ENCODE measurements at places on chromosomes 6 and 20. TPM values are rescaled to one million over a fixed set of nuclear protein-coding genes. Genes with fewer than 3 reads are reported as not detected.

DNA sequence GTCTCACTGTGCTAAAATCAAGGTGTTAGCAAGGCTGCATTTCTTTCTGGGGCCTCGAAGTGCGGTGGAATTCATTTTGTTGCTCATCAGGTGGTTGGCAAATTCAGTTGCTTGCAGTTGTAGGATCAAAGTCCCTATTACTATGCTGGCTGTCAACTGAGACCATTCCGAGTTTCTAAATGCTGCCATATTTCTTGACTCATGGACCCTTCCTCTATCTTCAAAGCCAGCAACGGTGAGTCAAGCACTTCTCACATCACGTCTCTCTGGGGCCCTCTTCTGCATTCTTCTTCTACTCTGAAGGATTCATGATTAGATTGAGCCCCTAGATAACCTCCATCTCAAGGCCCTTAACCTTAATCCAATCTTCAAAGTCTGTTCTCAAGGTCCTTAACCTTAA is 619.7 kb downstream of the HACE1 start:
- no peaks in the 10 kb centered on the region for H3K36me3 ChIP-seq
- H3K27ac ChIP-seq: no peak overlapping the region
- no peaks in the 10 kb centered on the region for H3K4me1 ChIP-seq
- no peak overlapping the region for H3K4me3 ChIP-seq

- no peak overlapping the region for H3K4me3 ChIP-seq
- peak overlapping the region; percentile 54 for H3K27ac ChIP-seq
- H3K36me3 ChIP-seq: no peaks in the 10 kb centered on the region
- H3K4me1 ChIP-seq: peaks cover 17% of the 10 kb centered on the region
- no peak for DNase-seq
Measured at GRCh38 chr6:72975352-72975752, 249.9 kb downstream of the KHDC1L start.

DNA sequence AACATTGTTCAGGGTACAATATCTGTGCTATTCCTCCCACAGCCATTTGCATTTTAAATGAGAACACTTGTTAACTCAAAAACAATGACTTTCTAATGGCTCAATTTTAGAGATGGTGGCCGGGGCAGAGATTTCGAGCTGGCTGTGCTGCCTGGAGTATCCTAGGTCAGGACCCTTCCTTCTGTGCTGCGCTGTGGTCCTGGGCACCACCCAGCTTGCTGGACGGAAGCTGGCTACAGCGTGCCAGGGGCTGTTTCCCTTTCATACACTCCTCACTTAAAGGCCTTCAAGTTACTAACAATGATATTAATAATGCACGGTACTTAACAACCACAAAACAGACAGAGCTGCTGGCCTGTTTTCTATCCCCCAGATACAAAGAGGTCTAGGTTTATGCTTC is 194.4 kb upstream of the CST7 start:
- H3K36me3 ChIP-seq: no peaks in the 10 kb centered on the region
- no peak overlapping the region for H3K27ac ChIP-seq
- no peaks in the 10 kb centered on the region for H3K27me3 ChIP-seq
- H3K4me1 ChIP-seq: no peaks in the 10 kb centered on the region

DNA sequence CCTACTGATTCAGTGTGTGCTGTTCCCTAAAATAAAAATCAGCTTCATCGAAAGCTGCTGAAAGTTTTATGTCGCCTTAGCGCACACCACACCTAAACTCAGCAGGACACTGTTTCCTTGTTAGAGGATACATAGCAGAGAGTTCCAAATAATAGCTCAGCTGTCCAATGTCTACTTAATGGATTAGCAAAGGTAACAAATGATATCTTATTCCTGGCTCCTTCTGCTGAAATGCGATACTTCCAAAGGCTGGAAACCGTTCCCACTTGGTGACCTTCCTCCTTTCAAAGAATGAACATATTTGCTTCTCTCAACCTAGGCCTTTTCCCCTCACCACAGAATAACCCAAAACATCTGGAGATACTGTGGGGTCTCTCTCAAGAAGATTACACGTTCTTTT is 189.5 kb upstream of the GMDS start:
- DNase-seq: no peak
- H3K27me3 ChIP-seq: no peaks in the 10 kb centered on the region
- H3K27ac ChIP-seq: no peak overlapping the region
- no peak overlapping the region for H3K4me3 ChIP-seq

DNA sequence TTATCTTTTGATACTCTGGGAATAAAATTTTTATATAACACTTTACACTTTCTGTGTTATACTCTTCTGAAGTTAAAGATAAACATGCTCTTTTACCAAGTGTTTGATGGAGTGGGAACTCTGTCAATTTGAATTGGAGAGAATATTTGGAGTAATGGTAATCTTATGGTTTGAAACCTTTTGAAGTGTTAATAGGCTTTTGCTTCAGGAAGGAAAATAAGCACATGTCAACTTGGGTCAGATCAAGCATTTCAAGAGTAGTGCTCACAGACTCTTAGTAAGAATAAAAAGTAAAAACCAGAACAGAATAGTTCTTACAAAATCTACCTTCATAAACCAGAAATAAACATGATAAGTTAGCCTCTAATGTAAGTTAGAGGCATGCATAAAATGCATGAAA is 24.4 kb upstream of the IRAK1BP1 start:
- H3K27me3 ChIP-seq: no peaks in the 10 kb centered on the region
- no peaks in the 10 kb centered on the region for H3K36me3 ChIP-seq
- H3K4me3 ChIP-seq: no peak overlapping the region
- H3K27ac ChIP-seq: no peak overlapping the region
- no peaks in the 10 kb centered on the region for H3K4me1 ChIP-seq

DNA sequence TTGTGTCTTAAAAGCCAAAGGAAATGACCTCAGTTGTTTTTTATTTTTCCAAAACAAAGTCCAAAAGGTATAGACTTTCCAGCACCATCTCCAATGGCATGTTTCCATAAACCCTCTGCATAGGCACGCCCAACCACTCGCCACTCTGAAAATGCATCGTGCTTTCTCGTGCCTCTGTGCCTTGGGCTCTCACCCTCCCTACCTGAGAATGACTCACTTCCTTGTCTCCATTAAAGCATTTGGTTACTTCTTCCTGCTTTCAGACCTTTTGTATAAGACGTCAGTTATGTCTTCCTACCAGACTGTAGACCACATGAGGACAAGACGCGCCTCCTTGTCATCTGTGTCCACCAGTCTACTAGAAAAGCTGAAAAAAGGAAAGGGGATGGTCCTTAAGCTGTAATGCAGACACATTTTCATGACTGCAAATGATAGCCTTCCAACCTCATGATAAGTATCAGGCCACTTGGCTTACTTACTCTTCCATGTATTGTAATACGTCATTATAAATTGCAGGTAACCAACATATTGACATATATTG is 61.2 kb upstream of the CDYL start:
- DNase-seq: no peak
- H3K27ac ChIP-seq: no peak overlapping the region
- H3K36me3 ChIP-seq: no peaks in the 10 kb centered on the region
- H3K27me3 ChIP-seq: no peaks in the 10 kb centered on the region
- no peaks in the 10 kb centered on the region for H3K4me1 ChIP-seq

The NUP43 gene
- total RNA-seq: 11.9 TPM

GRCh38 chr6:157751547-157752200 is 71.4 kb upstream of the SNX9 start:
- peaks cover 5% of the 10 kb centered on the region for H3K4me1 ChIP-seq
- no peak for DNase-seq
- no peaks in the 10 kb centered on the region for H3K36me3 ChIP-seq
- H3K27me3 ChIP-seq: no peaks in the 10 kb centered on the region
- no peak overlapping the region for H3K4me3 ChIP-seq

The PDSS2 gene
- 6.6 TPM for total RNA-seq

GRCh38 chr6:145428706-145429105 is 306.6 kb downstream of the EPM2A start:
- no peaks in the 10 kb centered on the region for H3K4me1 ChIP-seq
- DNase-seq: no peak

The FAM184A gene
- total RNA-seq: 7.6 TPM

DNA sequence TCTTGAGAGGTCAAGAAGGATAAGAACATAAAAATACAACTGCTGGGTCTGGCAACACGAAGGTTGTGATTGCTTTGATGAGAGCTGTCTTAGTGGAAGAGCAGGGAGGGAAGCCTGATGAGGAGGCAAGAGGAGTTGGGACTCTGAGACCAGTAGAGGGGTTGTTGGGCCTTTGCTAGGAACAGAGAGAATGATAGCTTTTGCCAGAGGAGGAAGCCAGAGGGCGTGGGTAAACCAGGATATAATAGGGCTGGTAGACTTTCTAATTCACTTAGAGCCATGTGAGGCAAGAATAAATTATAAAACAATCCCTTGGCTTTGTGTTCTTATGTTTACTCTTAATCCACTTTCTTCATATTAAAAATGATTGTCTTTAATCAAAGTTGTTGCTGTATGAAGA is 78.6 kb downstream of the RCAN2 start:
- H3K27ac ChIP-seq: no peak overlapping the region
- peaks cover 31% of the 10 kb centered on the region for H3K4me1 ChIP-seq
- no peak for DNase-seq
- no peaks in the 10 kb centered on the region for H3K27me3 ChIP-seq
- H3K36me3 ChIP-seq: no peaks in the 10 kb centered on the region

GRCh38 chr6:30884521-30885480 is 482 bp downstream of the DDR1 start:
- peaks cover 12% of the 10 kb centered on the region for H3K36me3 ChIP-seq
- no peak for DNase-seq
- peak overlapping the region; percentile 93 for H3K27ac ChIP-seq
- no peaks in the 10 kb centered on the region for H3K27me3 ChIP-seq
- peaks cover 48% of the 10 kb centered on the region for H3K4me1 ChIP-seq

The COL9A3 gene
- total RNA-seq: 13.4 TPM

The THBD gene
- 44.3 TPM for total RNA-seq

- no peaks in the 10 kb centered on the region for H3K4me1 ChIP-seq
- DNase-seq: no peak
Measured at GRCh38 chr6:143034689-143035334, 25.9 kb upstream of the AIG1 start.

- H3K27me3 ChIP-seq: no peaks in the 10 kb centered on the region
- no peaks in the 10 kb centered on the region for H3K36me3 ChIP-seq
- no peak overlapping the region for H3K4me3 ChIP-seq
- H3K4me1 ChIP-seq: no peaks in the 10 kb centered on the region
- DNase-seq: no peak
Measured at GRCh38 chr6:134146268-134147033, 94.0 kb upstream of the SLC2A12 start.

DNA sequence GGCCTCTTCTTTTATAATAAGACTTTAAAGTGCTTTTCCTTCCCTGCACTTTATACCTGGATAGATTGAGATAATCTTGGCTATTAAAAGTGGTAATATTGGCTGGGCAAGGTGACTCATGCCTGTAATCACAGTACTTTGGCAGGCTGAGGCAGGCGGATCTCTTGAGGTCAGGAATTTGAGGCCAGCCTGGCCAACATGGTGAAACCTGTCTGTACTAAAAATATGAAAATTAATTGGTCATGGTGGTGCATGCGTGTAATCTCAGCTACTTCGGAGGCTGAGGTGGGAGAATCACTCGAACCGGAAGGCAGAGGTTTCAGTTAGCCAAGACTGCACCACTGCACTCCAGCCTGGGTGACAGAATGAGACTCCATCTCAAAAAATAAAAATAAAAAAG is 197.1 kb upstream of the RGS17 start:
- H3K4me3 ChIP-seq: no peak overlapping the region
- no peak overlapping the region for H3K27ac ChIP-seq
- no peak for DNase-seq
- no peaks in the 10 kb centered on the region for H3K27me3 ChIP-seq
- no peaks in the 10 kb centered on the region for H3K4me1 ChIP-seq

DNA sequence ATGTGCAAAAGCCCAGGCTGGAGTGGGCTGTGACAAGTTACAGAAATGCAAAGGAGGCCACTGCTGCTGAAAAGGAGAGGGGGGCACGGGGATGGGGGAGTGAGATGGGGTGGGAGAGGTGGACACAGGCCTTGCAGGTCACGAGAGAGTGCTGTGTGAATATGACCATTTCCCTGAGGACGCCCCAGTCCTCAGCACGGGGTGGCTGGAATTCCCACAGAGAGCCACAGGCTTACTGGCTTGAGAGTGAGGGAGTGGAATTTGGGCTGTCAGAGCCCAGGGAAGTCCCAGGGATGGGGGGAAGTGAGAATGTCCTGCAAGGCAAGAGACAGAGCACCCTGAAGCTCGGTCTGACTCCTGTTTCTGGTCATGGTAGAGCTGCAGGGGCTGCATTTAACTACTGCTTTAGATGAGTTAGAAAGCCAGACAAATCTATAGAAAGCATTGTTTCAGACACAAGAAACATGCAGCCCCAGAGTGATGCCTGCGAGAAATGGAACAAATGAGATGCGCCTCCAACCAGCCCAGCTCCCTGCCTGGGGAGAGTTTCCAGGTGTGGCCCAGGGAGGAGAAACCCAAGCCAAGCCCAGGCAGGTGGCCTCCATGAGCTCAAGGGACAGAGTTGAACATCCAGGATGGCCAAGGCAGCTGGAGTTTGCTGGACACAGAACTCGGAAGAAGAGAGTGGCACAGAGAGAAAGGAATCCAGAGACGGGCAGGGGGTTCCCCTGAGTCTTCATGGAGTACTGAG is 30.5 kb downstream of the NPEPL1 start:
- no peaks in the 10 kb centered on the region for H3K36me3 ChIP-seq
- peak; percentile 81 for DNase-seq
- H3K4me1 ChIP-seq: no peaks in the 10 kb centered on the region
- H3K27ac ChIP-seq: no peak overlapping the region
- peaks cover 49% of the 10 kb centered on the region for H3K27me3 ChIP-seq
- no peak overlapping the region for H3K4me3 ChIP-seq

The TSHZ2 gene
- 15.0 TPM for total RNA-seq

All from esophagus muscularis mucosa (tissue), 4 donors.